Forelimb muscle (tissue), 1 donor: ENCODE measurements at places on chromosomes 3 and 15. TPM values are rescaled to one million over a fixed set of nuclear protein-coding genes. Genes with fewer than 3 reads are reported as not detected.

Gene MFGE8
- polyA plus RNA-seq: 164 TPM

DNA sequence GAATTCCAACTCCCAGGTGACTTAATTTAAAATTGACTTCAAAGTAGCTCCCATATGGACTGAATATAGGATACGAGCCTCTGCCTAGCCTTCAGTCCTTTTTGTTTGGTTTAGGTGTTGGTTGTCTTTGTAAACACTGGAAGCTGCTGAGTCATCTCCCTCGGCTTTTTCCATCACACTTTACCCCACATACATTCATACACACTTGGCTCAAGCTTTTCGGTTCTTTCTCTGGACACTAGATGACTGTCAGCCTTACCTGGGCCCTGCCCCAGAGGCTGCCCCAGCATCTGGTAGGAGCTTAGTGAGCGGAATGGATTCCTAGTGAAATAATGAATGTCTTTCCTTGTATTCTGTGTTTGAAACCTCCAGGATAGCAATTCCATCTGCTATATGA, 201.5 kb upstream of the IL12A start:
- no peak for DNase-seq

DNA sequence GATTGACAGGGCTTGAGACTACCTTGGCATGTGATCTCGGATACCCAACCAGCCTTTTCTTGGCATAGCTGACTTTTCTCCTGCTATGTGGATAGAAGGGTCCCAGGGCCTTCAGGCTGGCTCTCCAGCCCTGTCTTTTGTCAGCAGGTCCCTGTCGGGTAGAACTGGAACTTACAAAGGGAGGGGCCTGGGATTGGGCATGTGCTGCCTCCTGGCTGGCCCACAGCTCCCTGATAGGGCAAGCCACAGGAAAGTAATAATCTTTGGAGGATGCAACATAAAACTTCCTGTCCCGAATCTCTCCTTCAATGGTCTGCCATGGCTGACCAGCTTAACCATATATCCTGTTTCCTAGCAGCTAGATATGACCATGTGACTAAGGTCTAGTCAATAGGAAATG, 89.1 kb downstream of the ABHD5 start:
- no peak for DNase-seq

GRCh38 chr3:157669416-157669815, 166.2 kb upstream of the VEPH1 start:
- no peak for DNase-seq

GRCh38 chr3:129822679-129823078, 70.8 kb downstream of the TMCC1 start:
- no peak for DNase-seq

DNA sequence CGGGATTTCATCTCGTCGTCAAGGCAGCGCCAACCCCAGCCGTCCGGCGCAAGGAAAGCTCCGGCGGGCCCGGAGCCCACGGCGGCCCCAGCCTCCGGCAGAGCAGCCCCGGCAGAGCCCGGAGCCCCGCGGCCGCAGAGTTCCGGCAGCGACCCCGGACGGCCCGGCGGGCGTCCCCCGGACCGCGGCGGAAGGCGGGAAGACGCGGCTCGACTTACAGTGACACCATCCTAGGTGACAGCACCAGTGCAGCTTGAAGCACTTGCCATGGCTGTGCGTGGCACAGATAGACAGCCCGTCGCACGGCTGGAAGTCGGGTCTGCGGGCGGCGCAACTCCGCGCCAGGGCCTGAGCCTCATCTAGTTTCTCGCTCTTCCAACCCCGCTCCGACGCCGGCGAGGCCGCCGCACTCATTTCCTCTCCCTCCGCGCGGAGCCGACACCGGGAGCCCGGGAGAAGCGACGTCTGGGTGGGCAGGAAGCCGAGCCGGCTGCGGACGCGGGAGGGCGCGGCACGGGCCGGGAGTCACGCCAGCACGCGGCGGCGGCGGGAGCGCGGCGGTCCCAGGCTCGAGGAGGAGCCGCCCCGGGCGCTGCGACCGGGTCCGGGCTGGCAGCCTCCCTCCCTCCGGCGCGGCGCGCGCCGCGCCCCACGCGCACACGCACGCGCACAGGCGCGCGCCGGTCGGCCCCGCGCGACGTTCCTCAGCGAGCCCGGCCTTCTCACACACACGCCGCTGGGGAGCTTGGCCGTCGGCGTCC, at the start of gene C3orf70:
Gene C3orf70 (minus strand): TSS at position 651 of the 761 bp plus-strand sequence. CDS start 237 bp downstream, at position 414.
- DNase-seq: no peak

DNA sequence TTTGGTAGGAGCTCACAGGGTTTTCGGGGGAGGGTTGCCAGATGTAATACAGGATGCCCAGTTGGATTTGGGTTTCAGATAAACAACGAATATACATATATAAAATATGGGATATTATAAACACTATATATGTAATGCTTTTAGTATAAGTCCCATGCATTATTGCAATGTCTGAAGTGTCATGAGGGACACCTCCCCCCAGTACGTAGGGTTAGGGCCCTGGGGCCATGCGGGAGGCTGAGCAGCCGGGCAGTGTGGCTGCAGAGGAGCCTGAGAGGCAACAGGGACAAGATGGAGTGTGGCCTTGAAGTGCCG, 148.9 kb downstream of the SMAD6 start:
- no peak for DNase-seq

GRCh38 chr15:20348291-20348899, 193.2 kb downstream of the GOLGA6L6 start:
- DNase-seq: no peak

Gene ZDHHC19
- 0.46 TPM for polyA plus RNA-seq

Gene TMEM158
- 0.87 TPM for polyA plus RNA-seq

Gene XCR1
- 0.27 TPM for polyA plus RNA-seq

DNA sequence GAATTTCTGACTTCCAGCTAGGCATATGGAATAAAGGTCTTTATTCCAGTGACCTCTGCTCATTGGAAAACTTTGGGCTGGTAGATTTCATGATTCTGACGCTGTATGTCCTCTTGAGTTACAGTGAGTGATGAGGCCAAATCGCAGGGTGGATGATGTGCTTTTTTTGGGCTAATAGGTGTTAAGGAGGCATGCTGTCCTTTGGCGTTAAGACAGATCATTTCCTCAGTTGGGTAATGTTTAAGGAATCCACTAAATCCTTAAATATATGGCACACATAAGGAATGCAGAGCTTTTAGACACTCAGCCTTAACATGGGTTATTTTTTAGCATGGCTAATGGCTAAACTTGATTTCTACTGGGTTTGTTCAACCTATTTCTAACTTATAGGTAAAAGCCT, 87.9 kb downstream of the LPP start:
- no peak for DNase-seq

Gene SLCO3A1
- 4.0 TPM for polyA plus RNA-seq

GRCh38 chr3:66099541-66100065, 60.9 kb upstream of the MAGI1 start:
- no peak for DNase-seq

Gene NIT2
- 23.9 TPM for polyA plus RNA-seq

DNA sequence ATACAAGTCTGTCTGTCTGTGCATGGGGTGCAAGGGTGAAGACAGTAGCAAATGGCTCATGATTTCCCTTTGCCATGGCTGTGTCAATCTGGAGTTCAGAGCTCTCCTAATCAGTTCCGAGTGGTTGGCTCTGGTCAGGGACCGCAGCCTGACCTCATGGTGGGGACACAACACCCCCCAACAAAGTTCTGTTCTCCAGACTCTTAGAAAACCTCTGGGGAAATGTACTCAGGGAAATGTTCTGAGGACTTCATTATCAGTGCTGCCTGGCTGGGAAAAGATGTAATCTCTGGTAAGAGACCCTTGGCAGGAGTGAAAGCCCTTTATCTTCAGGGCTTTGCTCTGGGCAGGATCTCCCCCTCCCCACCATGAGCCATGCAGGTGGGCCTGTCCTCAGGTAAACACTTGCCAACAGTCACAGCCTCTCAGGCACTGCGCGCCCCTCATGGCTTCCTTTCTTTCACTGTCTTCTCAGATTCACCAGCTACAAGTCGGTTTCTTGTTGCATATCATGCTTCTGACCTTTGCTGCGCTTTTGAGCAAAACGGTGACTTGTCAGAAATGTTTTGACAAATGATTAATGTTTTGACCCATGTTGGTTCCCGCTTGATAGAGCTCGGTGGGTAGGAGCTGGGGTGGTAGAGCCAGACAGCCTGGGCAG, 95.5 kb downstream of the ST6GAL1 start:
- no peak for DNase-seq

- DNase-seq: no peak
These were observed 57.1 kb downstream of the SHQ1 start for GRCh38 chr3:72791161-72791560.

DNA sequence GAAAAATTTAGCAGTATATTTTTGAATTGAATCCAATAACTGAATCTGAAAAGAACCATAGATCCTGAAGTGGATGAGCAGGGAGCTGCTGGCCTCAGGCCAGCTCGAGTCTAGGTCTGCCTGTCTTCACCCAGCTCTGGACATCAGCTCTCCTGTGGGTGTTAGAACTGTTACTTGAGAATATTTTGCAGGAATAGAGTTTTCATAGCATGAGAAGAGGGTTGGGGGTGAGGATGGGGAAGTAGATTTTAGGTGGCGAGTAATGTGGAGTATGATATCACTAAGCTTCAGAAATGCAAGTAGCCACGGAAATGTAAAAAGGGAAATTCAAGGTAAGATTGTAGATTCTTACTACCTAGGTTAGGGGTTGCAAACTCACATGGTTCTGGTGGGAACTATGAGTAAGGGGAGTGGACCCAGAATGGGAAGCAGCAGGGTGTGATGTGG, 6.2 kb downstream of the RAB8B start:
- no peak for DNase-seq

GRCh38 chr15:85837011-85837433, 42.3 kb upstream of the KLHL25 start:
- no peak for DNase-seq

DNA sequence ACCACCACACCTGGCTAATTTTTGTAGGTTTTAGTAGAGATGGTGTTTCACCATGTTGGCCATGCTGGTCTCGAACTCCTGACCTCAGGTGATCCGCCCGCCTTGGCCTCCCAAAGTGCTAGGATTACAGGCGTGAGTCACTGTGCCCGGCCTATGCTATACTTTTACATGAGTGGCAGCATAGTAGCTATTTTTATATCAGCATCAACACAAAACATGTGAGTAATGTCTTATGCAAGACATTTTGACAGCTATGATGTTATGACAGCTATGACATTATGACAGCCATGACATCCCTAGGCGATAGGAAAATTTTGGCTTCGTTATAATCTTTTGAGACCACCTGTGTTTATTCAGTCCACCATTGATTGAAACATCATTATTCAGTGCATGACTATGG, 4.1 kb upstream of the NAALADL2 start:
- DNase-seq: no peak

GRCh38 chr3:23668430-23668904, 137.3 kb upstream of the UBE2E1 start:
- no peak for DNase-seq

Gene POPDC2
- 38.2 TPM for polyA plus RNA-seq

Gene SMCO1
- polyA plus RNA-seq: 2.2 TPM

Gene CCDC33
- not detected for polyA plus RNA-seq

DNA sequence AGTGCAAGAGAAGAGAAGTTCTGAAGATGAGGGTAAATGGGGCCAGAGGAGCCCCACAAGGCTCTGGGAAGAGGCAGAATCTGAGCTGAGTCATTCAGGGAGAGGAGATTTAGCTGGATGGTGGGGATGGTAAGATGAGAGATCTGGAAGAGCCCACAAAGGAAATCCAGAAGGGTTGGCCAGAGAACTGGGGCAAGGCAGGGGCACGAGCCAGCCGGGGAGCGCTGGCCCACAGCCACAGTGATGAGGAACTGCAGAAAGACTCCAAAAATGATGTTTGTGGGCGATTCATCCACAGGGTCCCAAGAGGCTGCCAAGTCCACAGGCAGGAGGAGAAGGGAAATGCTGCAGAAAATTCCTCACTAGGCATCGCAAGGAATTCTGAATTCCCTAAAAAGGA, 75.9 kb upstream of the ATP2B2 start:
- no peak for DNase-seq
